ENCODE measurements at places on chromosomes 16 and 17.

GRCh38 chr16:59181821-59182420 lies 447.8 kb upstream of the GOT2 start:
- no peak for DNase-seq

DNA sequence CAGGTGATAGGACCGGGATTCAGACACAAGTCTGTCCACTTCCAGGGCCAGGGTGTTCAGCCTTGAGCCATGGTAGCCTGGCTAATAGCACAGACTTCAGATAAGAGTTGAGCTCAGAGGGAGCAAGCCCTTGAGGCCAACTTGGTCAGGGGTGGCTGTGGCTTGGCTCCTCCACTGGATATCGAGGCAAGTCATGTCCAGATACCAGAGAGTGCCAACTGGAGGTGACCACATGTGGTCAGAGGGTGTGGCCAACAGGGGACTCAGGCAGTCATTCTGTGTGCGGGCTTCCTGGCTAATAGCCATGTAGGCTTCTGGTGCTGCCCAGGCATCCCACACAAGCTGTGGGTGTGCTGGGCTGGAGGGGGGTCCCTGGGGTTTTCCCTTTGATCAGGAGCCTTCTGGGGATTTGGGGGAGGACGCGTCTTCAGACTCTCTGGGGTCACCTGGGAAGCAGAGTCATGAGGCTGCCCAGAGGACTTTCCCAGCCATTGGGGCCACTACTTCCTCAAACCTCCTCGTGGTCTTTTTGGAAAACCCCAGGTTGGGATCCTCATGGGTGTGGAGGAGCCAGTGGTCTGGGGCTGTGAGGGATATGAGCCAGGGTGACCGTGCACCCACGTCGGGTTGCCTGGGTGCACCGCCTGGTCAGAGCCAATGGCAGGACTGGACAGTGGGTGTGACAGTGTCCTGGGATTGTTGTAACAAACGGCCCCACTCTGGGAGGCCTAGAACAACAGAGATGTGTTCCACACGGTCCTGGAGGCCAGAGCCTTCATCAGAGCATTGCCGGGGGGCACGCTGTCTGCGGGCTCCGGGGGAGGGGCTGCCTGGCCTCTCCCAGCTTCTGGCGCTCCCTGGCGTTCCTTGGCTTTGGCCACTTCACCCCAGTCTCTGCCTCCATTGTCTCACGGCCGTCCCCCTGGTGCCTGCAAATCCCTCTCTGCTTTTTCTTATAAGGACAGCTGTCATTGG lies 25.0 kb downstream of the COX4I1 start:
- no peak for DNase-seq

- DNase-seq, result no peak
These were observed 548.9 kb upstream of the CDH8 start for GRCh38 chr16:62585041-62585545.

GRCh38 chr17:8069587-8069860 lies 18.0 kb downstream of the ALOX12B start:
- DNase-seq, result no peak

DNA sequence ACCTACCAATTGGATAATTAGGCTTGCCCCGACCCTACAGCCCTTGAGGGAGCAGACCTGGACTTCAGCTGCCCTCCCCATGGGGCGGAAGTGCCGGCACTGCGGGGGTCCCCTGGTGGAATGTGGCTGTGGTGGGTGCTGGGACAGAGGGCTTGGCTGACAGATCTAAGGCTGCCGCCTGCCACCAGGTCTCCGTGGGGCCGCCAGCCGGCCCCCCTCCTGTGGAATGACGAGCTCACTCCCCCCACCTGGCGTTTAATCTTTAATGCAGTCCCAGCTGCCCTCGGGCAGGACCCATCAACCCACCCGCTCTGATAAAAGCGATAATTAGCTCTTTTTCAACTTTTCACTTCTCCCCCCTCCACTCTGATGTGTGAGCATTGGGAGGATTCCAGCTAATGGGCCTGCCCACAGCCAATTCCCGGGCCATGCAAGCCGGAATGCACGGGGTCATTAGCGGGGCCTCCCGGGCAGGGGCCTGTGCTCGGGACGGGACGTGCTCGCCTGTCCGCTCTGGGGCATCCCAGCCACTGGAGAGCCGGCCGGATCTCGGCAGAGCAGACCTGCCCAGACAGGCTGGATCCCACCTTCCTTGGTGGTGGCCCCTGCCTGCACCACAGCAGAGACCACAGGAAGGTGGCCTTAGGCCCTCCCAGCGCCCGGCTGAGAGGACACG lies 28.3 kb upstream of the GOSR2 start:
- DNase-seq, result no peak

DNA sequence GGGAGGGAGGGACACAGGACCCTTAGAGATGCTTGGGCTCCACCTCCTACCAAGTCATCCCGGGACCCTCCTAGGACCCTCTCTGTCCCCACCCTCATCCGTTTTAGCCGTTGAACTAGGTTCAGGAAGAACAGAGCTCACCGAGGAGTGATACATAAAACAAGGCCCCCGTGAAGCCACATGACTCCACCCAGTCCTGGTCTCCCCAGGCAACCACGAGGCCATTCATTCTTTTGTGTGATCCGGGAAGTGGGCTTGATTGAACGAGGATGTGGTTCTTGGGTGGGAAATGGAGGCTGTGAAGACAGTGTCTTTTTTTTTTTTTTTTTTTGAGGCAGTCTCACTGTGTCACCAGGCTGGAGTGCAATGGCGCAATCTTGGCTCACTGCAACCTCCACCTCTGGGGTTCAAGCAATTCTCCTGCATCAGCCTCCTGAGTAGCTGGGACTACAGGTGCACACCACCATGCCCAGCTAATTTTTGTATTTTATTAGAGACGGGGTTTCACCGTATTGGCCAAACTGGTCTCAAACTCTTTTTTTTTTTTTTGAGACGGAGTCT lies 14.8 kb downstream of the TRARG1 start:
- no peak for DNase-seq

GRCh38 chr17:76492989-76493501 lies 8.2 kb downstream of the RHBDF2 start:
- DNase-seq, result peak; percentile 65

- DNase-seq, result peak; percentile 98
These were observed 27.5 kb downstream of the ZFHX3 start for GRCh38 chr16:73020409-73020884.

DNA sequence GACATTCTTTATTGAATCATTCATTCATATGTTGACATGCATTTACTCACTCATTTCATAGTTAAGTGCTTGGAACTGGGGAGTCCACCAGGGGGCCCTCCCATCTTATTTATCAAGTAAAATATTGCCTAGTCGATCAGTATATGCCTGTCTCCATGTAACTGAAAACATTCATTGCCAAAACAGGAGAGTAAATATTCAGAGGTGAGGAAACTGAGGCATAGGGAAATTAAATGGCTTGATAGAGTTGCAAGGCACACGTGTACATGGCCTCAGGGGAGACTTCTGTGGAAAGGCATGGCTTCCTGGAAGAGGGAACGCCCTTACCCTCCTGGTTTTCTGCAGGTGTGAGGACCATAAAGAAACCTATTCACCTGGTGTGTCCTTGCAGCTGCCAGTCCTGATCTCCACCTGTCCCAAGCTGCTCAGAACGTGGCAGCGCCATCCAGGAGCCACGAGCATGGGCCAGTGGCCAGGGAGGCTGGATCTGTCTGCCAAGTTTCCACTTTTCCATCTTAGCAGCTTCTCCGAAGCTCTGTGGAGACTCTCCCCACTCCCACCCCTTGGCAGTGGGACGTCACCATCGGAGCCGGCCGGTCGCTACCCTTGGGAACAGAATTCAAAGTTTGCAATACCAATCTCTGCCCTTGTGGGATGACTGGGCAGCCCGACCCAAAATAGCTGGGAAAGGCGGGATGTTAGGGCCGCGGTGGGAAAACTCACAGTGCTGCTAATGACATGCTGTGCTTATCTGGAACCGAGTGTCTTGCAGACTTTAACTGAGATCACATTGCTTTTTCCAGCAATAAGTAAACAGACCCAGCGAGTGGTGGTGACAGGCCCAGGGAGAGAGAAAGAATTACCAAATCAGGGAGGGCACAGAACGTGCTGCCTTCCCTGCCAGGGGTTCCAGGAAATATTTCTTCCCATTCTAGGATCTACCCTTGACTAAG lies 4.1 kb upstream of the C1QTNF1 start:
- DNase-seq, result peak; percentile 67

GRCh38 chr17:74822939-74823367 lies 36.7 kb downstream of the GRIN2C start:
- DNase-seq, result no peak

GRCh38 chr16:56538331-56538730 lies 18.5 kb upstream of the BBS2 start:
- no peak for DNase-seq

DNA sequence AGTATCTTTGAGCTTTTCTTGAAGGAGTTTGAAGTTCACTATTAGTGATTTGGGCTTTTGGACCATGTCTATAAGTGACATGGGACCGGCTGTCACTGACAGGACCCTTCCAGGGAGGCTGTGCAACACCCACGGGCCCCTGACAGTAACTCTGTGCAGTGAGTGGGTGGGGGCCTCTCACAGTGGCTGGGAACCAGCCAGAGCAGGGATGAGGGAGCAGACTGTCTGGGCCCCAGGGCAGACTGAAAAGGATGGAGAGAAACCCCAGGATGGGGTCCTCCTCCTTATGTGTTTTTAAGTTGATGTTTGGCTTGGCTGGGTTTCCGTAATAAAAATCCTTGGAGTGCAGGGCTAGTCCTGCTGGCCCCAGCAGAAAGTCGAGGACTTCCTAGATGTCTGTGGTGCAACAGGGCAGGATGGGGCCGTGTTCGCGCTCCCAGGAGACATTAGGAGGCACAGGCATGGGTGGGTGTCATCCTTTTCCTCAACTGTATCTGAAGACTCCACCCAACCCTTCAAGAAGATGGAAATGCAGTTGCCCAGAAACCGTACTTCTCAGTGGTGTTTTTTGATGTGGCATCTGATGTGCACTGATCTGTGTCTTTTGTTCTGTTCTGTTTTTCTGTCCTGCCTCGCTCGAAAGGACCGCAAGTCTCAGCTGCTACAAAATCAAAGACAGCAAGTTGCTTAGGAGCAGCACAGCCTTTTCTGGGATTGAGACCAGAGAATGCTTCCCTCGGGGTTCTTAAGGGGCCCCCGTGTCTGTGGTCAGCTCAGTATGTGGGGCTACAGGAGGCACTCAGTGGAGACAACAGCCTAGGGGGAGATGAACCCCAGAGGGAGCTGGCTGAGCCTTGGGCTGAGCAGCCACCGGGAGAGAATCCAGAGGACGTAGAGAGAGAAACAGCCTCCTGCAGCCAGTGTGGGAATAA lies 24.2 kb downstream of the PLD6 start:
- no peak for DNase-seq

- no peak for DNase-seq
These were observed 33.5 kb downstream of the PPM1E start for GRCh38 chr17:58789160-58789559.

GRCh38 chr17:48126532-48126850 lies 18.9 kb downstream of the SNX11 start:
- no peak for DNase-seq

GRCh38 chr17:45849536-45849990 lies 4.9 kb downstream of the SPPL2C start:
- no peak for DNase-seq

DNA sequence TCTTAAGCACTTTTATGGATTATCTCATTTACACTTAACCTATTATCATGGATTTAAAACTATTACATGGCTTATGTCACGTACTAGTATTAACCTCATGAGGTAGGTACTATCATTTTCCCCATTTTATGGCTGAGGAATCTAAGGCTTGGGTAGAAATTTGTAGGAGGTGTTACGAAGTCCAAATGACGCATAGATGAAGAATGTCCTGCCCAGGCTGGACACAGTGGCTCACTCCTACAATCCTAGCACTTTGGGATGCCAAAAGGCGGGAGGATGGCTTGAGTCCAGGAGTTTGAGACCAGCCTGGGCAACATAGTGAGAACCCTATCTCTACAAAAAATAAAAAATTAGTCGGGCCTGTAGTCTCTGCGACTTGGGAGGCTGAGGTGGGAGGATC lies 4.8 kb upstream of the C1QL1 start:
- peak; percentile 66 for DNase-seq

GRCh38 chr17:73942703-73943415 lies 260.6 kb upstream of the RPL38 start:
- DNase-seq, result no peak

- no peak for DNase-seq
These were observed 145.2 kb downstream of the RBFOX3 start for GRCh38 chr17:79465681-79466025.

DNA sequence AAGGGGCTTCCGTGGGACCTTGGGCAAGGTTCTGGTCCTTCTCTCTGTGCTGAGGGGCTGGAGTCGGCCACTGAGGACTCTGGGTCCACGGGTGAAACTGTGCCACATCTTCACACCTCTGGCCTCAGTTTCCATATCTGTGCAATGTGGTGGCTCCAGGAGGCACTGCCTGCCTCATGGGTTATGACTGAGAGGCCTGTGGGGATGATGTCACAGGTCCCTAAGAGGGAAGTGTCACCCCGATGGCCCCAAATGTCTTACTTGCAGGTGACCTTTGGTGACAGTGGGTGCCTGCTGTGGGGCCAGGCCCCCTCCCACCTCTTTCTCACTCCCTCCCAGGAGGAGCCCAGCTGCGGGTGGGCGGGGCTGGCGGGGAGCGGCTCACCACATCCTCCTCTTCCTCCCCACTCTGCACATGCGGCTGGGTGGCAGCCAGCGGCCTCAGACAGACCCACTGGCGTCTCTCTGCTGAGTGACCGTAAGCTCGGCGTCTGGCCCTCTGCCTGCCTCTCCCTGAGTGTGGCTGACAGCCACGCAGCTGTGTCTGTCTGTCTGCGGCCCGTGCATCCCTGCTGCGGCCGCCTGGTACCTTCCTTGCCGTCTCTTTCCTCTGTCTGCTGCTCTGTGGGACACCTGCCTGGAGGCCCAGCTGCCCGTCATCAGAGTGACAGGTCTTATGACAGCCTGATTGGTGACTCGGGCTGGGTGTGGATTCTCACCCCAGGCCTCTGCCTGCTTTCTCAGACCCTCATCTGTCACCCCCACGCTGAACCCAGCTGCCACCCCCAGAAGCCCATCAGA lies at the start of gene IL21R:
IL21R (plus strand) TSS at position 407 of the 801 bp plus-strand sequence. CDS start 27,898 bp downstream, outside the sequence.
- DNase-seq, result peak; percentile 69

GRCh38 chr17:46727572-46728348 lies 90.7 kb downstream of the WNT3 start:
- DNase-seq, result peak; percentile 89

GRCh38 chr17:64253470-64253869 lies 9.6 kb downstream of the TEX2 start:
- DNase-seq, result no peak

DNA sequence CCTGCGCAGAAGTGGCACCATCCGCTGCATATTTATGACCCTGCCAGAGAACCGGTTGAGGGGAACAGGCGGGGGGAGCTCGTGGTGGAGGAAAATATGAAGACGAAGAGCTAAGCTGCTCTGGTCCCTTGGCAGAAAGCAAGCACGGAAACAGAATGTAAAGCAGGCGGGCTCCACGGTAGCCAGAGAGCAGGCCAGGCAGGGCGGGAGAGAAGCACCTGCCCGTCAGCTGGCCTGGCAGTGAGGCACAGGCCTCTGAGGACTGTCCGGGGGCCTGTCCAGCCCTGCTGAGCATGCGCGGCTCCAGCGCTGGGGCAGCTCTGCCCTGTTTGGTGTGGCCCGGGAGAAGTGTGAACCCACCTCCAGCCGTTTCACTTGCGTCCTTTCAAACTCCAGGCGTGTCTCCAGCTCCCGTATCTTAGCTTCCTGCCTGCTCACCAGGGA lies 46.7 kb downstream of the PIPOX start:
- DNase-seq, result no peak

GRCh38 chr16:24075931-24076716 lies 180.0 kb upstream of the CACNG3 start:
- DNase-seq, result no peak

GRCh38 chr17:45410144-45411091 lies 22.3 kb downstream of the ARHGAP27 start:
- DNase-seq, result no peak

Measured in fibroblast of skin of back (primary cell).